Stimulated activated CD8-positive, alpha-beta memory T cell treated with anti-CD3 and anti-CD28 coated beads, Interleukin-15, amount 100 ng/mL, for 48 hours (primary cell): ENCODE measurements at places on chromosomes 2 and 18.

GRCh38 chr2:220955776-220956175 is 616.3 kb downstream of the EPHA4 start:
- no peak for DNase-seq

DNA sequence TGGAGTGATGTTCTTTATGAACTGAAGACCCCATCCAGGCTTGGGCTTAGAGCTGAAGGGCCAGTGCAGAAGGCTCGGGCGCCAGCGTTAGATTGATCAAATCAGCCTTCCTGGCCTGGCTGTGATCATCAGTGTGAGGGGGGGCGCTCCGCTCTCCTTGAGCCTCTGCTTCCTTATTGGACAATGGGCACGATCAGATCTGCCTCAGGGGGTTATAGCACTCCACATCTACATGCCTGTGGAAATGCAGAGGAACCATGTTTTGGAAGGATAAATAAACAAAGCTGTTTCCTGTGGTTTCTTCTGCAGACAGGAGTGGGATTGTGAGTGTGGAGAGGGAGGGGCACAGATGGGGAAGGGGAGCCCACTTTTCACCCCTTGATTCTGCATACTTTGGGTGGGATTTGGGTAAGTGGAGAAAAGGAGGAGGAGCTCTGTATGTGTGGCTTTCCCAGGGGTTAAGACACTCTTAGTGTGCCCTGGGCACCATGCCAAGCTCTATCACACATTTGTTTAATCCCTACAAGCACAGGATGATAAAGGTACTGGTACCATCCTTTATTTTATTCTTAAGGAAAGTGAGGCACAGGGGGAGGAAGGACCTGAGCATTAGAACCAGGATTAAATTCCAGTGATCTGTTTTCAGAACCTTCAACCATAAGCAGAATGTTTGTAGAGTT is 150.5 kb downstream of the EN1 start:
- DNase-seq = no peak

GRCh38 chr18:56189615-56190014 is 448.8 kb downstream of the TXNL1 start:
- no peak for DNase-seq

- DNase-seq = no peak
Observed at GRCh38 chr2:175154661-175155082, 13.3 kb downstream of the ATF2 start.

DNA sequence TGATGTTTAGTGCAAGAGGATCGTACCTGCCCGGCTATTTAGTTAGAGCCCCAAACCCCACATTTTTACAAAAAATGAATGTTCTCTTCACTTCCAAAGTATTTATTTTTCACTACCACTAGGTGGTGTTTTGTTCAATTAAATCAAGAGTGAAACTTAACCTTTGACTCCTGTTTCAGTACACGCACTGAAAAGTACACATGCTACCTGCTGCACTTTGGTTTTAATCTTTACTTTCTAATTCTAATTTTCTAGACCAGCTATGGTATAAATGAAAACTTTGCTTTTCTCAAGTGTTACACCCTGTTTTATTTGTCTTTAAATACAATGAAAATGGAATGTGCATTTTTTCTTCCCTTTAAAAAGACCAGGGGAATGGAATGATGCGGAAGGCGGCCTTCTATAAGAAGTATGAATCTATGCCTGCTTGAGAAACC is 31.4 kb upstream of the CHN1 start:
- no peak for DNase-seq

DNA sequence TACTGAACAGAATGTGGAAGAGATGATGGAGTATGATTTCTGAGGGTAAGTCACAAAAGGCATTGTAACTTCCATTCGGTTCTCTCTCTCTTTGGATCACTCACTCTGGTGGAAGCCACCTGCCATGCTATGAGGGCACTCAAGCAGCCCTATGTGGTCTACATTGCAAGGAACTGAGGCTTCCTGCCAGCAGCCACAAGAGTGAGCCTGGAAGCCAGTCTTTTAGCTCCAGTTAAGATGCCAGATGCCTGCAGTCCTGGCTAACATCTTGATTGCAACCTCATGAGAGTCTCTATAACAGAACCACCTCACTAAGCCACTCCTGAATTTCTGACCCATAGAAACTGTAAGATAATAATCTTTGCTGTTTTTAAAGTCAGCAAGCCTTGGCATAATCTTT is 935.7 kb downstream of the LRP1B start:
- no peak for DNase-seq

DNA sequence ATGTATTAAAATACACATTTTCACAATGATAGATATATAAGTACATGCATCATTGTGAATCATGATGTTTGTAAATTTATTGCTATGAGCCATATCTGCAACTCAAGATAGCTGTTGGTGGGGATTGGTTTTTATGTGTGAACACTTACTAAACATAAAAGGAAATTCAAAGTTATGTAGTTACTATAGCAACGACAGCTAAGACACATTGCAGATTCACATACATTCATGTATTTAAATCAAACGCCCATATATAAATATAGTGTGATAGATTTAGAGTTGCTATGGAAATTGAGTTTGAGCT is 65.6 kb downstream of the MAPRE2 start:
- DNase-seq = no peak

GRCh38 chr18:48215876-48216638 is 193.1 kb downstream of the ZBTB7C start:
- DNase-seq = no peak

DNA sequence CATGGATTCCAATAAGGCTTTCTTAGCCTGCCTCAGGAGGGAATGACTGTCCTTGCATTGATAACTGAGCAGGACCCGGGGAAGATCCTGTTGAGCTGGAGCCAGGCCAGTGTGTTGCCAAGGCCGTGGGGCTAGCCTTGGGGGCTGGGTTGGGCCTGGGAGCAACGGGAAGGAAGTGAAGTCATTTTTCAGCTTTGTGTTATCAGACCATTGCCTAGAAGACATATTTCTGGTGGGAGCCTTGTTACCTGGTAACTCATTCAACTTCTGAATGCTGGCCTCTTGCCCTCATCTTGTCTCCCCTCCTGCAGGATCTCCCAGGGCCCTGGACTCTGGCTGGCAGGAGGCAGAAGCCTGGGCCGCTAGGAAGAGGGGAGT is 92.7 kb upstream of the MGAT5 start:
- DNase-seq = no peak

DNA sequence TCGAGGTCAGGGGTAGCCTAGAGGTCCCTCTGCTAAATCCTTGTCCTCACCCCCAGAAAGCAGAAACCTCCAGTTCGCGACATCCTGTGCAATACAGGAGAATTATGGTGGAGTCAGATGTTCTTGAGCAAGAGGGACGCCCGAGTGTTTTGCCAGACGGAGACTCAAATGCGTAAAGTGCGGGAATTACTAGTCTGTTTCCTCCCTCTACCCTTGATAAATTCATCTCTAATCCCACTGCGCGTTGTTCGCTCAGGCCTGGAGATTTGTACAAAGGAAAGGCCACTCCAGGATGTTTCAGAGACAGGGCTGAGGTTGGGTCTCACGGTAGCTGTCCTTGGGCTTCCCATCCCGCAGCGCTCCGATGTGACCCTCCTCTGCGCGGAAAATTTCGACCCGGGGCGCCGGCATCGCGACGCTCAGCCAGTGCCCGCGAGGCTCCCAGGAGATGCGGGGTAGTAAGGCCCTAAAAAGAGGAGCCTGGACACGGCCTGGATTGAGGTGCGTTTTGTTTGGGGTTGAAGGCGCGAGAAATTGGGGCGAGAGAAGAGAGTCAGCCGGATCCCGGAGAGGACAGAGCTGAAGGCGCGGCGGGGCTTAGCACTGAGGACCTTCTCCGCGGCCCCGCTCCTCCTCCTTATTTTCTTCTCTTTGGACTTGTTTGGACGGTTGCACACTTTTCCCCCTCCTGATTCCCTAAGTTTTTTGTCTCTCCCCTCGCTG is 2.6 kb upstream of the NEUROD1 start:
- DNase-seq = no peak

- no peak for DNase-seq
Observed at GRCh38 chr2:108029912-108030311, 43.6 kb downstream of the SLC5A7 start.
